Activated CD4-positive, alpha-beta T cell treated with anti-CD3 and anti-CD28 coated beads for 24 hours (primary cell): ENCODE measurements at places on chromosomes 1 and 21.
A peak's percentile ranks its signal among the peaks of the same experiment; 100 is the strongest.

GRCh38 chr1:77036560-77036959, 169.3 kb downstream of the ST6GALNAC5 start:
- no peak for DNase-seq

DNA sequence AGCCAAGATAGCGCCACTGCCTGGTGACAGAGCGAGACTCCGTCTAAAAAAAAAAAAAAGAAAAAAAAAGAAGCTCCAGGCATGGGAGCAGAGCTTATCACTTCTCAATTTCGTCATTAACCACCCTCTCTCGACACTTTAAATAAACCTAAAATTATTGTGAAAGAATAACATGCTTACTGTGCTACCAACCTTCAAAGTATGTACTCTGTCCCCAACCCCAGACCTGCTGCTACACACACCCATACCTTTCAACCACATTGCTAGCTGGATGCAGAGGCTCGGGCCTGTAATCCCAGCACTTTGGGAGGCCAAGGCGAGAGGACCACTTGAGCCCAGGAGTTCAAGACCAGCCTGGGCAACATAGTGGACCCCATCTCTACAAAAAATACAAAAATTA, 38.7 kb downstream of the GNPAT start:
- no peak for DNase-seq

- no peak for DNase-seq
Measured at GRCh38 chr1:226674892-226675714, 64.0 kb downstream of the ITPKB start.

DNA sequence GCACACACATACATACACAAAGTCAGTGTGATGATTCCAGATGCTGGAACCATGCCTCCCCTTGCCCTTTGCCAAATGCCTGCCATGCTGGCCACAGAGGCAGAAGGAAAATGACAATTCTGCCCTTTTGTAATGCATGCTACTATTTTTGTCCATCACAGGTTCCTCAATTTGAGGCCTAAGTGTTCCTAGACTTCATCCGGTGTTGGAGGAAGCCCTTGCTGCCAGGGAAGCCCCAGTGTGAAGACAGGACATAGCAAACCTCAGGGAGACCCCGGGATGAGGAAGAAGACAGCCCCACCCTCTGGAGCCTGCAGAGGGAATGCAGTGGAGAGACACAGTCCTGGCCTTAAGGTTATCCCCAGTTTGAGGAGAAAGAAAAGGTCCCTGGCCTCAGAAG, 14.4 kb downstream of the PRR9 start:
- DNase-seq = no peak

DNA sequence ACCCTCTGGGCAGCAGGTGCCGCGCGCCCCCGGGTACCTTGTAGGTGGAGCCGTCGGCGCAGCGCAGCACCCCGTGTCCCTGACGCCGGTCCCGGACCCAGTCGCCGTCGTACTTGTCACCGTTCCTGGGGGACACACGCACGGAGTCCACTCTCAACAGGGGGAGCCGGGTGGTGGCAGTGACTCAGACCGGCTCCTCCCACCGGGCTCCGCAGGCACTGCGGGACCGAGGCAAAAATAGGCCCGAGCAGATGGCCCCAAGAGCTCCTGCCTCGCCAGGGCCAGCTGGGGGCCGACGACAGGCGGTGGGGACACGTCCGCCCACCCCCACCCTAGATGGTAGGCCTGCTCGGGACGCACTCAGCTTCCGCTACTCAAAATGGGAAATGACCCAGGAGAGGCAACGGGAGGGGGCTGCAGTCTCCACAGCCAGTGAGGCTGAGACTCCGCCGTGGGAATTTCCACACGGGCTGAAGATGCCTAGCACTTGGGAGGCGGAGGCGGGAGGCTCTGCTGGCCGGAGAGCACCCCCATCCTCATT, 6.3 kb downstream of the MORN1 start:
- no peak for DNase-seq

- DNase-seq = peak; percentile 87
Measured at GRCh38 chr1:42335050-42335808, at the start of gene FOXJ3. FOXJ3 (minus strand) TSS chr1:42335235; CDS start chr1:42311093, 24,142 bp downstream.

- no peak for DNase-seq
Measured at GRCh38 chr1:108601708-108602410, 42.0 kb downstream of the EEIG2 start.

DNA sequence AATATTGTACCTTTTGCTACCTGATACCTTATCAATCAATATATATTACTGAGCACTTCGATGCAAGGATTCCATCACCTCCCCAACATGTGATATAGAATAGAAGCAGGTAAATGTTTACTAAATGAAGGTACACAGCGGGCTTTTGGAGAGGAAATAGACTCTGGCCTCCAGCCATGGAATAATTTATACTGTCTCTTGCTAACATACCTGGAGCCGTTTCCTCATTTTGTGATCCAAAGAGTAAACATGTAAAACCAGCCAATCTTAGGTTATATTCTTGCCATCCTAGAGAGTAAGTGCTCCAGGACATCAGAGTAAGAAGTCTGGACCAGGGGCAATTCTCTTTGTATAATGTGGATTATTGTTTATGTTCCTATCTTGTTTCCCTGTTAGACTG, 39.4 kb downstream of the NDUFS5 start:
- DNase-seq = no peak

GRCh38 chr1:226107471-226108460, 45.2 kb downstream of the H3-3A start:
- DNase-seq = no peak

DNA sequence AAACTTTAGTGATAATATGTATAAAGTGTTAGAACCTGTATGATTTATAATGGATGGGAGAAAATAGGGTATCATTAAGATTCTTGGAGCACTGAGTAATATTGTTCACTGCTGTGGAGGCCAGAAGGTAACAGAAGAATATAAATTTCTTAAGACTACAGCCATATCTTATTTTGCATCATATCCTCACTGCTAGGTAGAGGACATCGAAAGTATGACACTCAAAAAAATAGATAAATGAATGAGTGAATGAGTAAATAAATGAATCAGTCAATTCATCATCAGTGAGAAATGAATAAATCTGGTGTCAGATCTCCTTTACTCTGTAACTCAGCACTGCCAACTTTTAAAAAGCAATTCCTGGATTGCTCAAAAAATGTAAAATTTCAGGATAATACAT, 33.2 kb downstream of the RGS13 start:
- no peak for DNase-seq
